ENCODE measurements at places on chromosomes 7 and 10. TPM values are rescaled to one million over a fixed set of nuclear protein-coding genes. Genes with fewer than 3 reads are reported as not detected.

TRPV5 gene
- not detected for total RNA-seq

FXYD4 gene
- total RNA-seq = not detected

ARHGEF5 gene
- not detected for total RNA-seq

HMX3 gene
- not detected for total RNA-seq

NME8 gene
- not detected for total RNA-seq

Measured in G401 (cell line).